ENCODE measurements at places on chromosomes 4 and X.

- no peak for ATAC-seq
Observed at GRCh38 chrX:86460760-86461159, 312.5 kb downstream of the DACH2 start.

DNA sequence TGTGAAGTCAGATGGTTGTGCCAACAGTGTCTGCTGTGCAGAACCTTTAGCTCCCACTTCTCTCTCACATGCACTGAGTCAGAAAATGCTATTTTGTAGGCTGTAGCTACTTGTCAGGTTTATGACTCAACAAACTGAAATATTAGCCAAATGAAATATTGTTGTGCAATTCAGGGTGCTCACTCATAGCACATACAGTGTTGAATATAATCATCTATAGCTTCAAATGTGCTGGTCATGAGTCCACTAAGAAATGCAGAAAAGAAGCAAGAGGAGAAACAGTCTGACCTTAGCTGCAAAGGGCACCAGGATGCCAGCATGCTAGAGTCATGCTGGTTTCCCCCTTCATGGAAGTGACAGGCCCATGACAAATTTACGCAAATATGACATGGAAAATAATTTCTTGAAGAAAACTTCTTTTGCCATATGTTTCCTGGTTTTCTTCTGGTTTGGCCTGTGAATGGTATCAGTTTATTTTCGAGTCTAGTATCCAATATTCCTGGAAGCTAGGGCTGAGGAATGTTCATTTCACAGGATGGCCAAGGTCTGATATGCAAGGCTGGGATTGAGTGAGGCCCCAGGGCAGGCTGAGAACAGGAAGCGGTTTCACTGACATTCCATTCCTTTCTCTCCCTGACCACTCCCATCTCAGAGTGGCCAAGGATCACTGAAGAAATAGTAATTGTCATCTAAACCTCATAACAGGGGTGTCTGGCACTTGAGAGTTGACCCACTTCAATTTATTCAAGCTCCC, 10.3 kb upstream of the CXCL2 start:
- ATAC-seq, result peak; percentile 91

DNA sequence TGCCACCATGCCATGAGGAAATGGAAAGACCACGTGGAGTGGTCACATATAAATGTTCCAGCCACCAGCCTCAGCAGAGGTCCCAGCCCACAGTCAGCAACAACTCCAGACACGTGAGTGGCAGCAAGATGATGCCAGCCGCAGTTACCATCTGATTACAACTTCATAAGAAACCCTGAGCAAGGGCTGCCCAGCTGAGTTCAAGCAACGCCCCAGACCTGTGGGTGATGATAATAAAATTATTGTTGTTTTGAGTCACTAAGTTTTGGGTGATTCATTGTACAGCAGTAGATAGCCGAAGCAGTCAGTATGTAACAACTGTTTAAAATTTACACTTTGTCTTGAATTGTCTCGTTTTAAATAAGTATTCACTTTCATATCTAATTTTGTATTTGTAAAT, 5.8 kb upstream of the CCNG2 start:
- no peak for ATAC-seq

- no peak for ATAC-seq
Observed at GRCh38 chr4:19213388-19213787, 1038.3 kb upstream of the SLIT2 start.

DNA sequence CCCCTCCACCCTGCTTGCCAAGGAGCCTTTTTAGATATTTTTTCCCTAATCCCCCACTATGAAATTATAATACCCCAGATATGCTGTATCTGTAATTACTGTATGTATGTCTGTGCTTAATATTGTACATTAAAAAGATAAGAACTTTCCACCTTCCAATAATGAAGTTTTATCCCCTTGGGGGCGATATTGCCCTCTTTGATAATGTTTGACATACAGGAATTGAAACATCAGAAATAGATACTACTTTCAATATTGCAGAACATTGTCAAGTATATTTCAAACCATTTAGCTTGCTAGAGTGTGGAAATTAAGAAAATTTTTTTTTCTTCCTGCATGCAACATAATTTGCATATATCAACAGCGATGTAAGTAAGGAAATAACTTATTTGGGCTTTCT, 58.9 kb downstream of the NAF1 start:
- no peak for ATAC-seq

DNA sequence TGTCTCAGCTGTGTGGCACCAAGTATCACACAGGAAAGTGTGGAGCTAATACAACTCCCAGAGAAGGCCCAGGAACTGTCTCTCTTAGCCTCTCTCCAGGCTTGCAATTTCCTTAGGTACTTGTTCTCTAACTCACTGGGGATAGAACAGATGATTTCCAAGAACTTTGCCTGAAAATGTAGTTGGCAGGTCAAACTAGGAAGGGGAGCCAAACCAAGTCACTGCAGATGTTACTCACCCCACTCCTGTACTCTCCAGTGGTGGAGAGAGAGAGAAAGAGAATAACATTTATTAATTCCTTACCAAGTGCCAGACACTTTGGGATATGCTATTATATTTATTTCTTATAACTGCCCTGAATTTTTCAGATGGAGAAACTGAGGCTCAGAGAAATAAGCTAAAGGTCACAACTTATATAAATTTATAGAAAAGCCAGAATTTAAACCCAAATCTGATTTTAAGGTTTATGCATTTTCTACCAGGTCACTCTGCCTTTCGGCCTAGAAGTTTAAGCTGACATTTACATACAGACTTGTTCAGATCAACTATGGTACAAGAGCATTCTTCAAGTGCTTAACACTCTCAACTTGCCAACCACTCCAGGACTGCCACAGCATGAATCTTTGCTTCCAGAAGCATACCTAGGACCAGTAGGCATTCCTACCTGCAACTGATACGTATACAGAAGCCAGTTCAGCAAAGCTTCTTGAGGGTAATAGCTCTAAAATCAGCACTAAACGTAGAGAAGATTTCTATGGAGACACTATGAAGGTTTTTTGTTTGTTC, 248.6 kb upstream of the ETNPPL start:
- ATAC-seq, result no peak

DNA sequence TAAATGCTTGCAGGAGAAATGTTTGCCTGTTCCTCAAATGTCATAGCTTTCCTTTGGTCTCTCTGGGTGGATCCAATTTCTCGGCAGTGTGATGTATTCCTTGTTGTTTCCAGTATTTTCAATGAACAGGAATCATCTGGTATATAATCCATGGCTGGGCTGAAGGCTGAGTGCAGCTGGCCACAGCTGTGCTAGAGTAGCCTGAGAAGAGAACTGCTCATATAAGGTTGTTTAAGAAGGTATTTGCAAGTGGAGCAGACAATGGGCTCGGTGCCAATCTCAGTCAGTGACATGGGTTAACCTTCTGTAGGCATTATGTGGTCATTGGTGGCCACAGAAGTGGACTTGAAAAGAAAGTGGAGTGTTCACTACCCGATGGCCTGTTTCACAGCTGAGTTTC, 390.3 kb downstream of the SPRY1 start:
- no peak for ATAC-seq

DNA sequence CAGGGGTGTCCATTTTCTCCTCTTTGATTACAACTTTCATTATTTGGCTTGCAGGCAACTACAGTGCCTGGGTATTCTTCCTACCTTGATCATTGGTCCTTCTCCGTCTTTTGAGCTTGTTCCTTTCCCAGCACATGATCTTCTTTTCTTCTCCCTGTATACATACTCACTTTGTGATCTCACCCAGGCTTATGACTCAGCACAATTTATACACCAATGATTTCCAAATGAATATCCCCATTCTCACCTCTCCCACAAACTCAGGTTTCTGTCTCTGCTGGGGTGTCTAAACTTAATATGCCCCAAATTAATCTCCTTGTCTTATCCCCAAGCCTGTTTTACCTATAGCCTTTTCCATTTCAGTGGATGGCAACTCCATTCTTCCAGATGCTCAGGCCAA, 19.5 kb upstream of the C4orf54 start:
- ATAC-seq, result no peak

GRCh38 chr4:38050560-38051350, 90.6 kb downstream of the PTTG2 start:
- no peak for ATAC-seq

DNA sequence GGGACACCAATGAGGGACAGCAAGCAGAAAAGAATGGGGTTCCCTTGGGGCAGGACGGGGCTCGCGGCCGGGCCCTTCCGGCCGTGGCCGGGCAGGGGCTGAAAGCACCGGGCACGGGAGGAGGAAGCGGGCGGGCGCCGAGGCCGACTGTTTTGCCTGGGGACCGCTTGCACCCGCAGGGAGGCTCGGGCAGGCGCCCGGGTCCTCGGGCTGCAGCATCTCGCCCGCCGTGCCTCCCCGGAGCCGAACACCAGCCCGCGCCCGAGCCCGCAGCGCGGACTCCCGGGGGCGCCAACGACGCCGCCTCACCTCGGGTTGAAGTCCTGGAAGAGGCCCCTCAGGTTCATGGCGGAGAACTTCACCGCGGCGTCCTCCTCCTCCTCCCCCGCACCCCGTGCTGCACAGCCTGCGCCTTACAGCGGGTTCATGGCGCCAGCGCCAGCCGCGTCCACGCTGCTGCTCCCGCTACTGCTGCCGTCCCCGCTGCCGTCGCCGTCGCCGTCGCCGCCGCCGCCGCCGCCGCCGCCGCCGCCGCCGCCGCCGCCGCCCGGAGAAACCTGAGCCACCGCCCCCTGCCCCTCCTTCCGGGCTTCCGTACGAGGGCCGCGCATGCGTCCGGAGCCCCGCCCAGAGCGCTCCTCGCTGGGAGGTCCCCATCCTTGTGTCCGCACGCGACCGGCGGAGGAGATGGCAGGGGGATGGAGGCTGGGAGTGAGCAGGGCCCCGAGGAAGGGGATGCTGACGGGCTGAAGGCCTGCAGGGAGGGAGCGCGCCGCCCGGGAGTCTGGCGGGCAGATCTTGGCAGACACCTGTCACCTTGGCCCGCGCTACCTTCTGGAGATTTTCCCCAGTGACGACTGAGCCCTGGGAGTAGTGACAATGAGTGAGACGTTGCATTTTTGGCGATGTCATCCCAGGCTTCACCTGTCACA, at the start of gene TMEM185A:
TMEM185A (minus strand) TSS at position 559 of the 932 bp plus-strand sequence; CDS start at position 347, 212 bp downstream.
- ATAC-seq, result peak; percentile 47

- ATAC-seq, result no peak
Observed at GRCh38 chrX:130083656-130084382, 26.5 kb downstream of the ELF4 start.

GRCh38 chr4:185716577-185717376, 95.2 kb downstream of the SORBS2 start:
- ATAC-seq, result peak; percentile 33

DNA sequence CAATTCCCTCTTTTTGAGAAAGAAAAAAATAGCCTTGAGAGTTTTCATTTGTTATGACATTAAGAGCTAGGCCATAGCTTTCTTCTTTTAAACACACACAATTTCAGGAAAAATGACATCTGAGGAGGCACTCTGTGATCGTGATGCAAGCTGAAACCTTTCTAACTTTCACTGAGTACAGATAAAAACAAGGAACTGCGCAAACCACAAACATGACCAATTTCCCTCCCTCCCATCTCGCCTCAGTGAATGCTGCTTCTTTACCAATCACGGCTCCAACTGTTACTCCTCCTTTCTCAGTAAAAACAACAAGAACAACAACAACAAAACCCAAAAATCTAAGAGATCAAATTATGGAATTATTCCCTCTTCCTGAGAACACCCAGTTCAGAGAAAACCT, 626.8 kb downstream of the TLL1 start:
- ATAC-seq, result no peak

DNA sequence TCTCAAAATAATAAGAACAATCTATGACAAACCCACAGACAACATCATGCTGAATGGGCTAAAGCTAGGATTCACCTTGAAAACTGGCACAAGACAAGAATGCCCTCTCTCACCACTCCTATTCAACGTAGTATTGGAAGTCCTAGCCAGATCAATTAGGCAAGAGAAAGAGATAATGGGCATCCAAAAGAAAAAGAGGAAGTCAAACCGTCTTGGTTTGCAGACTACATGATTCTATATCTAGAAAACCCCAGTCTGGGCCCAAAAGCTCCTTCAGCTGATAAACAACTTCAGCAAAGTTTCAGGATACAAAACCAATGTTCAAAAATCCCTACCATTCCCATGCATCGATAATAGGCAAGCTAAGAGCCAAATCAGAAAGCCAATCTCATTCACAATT, 59.0 kb downstream of the CHM start:
- ATAC-seq, result no peak

GRCh38 chr4:17128268-17128667, 229.8 kb upstream of the LDB2 start:
- ATAC-seq, result no peak

DNA sequence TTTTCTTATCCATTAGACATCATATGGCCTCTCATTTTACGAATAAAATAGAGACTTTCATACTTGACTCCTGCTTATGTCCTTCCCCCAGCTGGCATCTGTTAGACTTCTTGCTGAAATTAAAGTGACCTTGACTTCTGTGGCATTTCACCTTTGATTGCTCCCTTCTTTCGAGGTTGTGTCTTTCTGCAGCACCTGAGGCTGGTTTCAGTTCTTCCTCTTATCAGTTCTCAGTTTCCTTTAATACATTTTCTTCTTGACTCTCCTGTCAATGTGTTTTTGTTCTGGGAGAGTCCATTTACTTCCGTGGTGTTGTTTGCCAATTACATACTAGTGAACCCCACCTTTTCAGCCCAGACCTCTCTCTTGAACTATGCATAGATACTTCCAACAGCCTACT, 81.6 kb downstream of the RBPJ start:
- ATAC-seq, result no peak

GRCh38 chr4:177484613-177485021, 42.4 kb upstream of the AGA start:
- ATAC-seq, result peak; percentile 44

DNA sequence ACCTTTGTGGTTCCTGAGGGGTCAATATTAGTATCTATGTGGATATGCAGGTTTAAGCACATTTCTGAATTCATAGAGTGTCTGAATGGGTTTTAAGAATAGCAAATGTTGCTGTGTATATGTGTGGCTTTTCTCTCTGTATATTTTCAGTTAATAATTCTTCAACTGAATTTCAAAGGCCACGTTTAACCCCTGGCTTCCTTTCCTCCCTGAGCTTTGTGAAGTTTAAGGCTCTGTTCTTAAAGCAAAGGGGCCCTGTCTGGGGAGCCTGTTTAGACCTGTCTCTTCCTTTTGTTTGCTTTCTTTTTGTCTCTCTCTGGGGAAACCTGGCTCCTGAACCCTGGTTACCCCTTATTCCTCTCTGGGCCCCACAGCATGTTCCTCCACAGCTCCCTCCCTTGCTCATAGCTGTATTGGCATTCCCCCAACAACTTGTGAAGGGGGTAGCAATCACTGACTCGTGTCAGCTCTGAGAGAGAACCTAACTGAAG, 139.1 kb downstream of the COL4A6 start:
- peak; percentile 35 for ATAC-seq

DNA sequence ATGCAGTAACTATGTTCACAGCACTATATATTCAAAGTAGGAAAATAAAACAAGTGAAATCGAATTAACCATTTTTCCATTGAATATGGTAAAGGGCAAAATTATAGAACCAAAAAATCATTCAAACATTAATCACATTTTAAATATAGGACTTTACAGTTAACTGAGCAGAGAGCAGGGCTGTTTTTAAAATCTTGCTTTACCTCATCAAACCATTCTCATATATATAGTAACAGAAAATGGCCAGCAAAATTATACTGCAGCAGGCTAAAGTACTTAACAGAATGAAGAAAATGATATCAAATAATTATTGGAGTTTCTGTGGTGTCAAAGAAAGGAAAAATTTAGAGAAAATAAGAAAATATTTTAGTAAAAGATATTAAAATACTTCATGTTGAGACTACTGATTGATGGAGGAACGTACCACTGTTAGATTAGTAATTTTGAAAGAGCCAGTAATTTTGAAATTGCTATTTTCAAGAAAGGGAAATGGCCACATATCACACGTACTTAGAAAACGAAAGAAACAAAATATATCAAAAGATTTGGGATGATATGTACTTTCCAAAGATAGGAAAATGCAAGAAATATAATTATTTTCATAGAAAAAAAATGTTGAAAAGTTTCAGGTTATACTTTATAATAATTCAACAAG, 813.7 kb downstream of the DMD start:
- no peak for ATAC-seq
